Thoracic aorta (tissue), 2 donors: ENCODE measurements at places on chromosomes 7 and 10. TPM values are rescaled to one million over a fixed set of nuclear protein-coding genes. Genes with fewer than 3 reads are reported as not detected.

GRCh38 chr7:141696348-141696747 is 5.6 kb downstream of the DENND11 start:
- H3K27me3 ChIP-seq = no peaks in the 10 kb centered on the region
- no peak for DNase-seq
- no peaks in the 10 kb centered on the region for H3K36me3 ChIP-seq
- no peak overlapping the region for H3K27ac ChIP-seq
- H3K4me1 ChIP-seq = peaks cover 11% of the 10 kb centered on the region

- H3K4me1 ChIP-seq = no peaks in the 10 kb centered on the region
- H3K27me3 ChIP-seq = no peaks in the 10 kb centered on the region
- no peak overlapping the region for H3K27ac ChIP-seq
- no peak overlapping the region for H3K4me3 ChIP-seq
- no peak for DNase-seq
- no peaks in the 10 kb centered on the region for H3K36me3 ChIP-seq
Measured at GRCh38 chr10:80661526-80661925, 123.8 kb downstream of the SH2D4B start.

DNA sequence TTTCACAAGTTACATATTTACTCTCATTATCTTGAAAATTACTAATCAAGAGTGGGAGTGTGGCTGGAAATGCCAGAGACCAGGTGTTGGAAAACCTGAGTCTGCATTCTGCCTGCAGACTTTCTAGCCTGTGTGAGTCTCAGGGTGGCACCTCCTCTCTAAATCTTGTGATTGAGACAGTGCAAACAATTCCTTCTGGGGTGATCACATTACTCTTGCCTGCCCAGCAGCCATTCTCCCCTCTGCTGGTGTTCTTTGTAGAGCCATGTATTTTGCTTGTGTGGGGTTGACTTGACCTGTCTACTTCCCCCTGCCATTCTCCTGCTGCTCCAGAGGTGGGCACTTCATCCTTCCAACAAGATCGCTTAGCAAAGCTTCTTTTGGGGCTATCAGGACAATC is 101.1 kb downstream of the RAPGEF5 start:
- DNase-seq = no peak
- peak overlapping the region; percentile 42 for H3K4me3 ChIP-seq
- H3K4me1 ChIP-seq = no peaks in the 10 kb centered on the region
- H3K27me3 ChIP-seq = no peaks in the 10 kb centered on the region
- H3K27ac ChIP-seq = no peak overlapping the region

DNA sequence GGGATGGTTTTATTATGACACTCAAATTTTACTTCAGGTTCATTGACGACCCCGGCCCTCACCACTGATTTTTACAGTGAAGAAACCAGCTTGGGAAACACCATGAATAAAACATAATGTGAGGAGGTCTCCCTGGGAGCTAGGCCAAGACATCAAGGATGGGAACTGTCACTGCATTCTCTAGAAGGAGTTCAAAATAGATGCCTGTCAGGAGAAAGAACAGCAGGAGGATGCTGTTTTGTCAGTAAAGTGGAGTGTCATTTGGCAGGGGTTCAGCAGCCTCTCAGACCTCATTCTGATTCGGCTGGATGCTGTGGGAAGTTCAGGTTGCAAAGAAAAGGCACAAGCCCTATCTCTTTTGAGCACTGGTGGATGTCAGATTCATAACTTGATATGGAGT is 360.3 kb upstream of the C7orf33 start:
- DNase-seq = no peak
- no peaks in the 10 kb centered on the region for H3K27me3 ChIP-seq
- no peaks in the 10 kb centered on the region for H3K4me1 ChIP-seq

TMEM213 gene
- total RNA-seq = not detected

MYOZ1 gene
- 5.9 TPM for total RNA-seq

PIK3CG gene
- total RNA-seq = 8.5 TPM
